ENCODE measurements at places on chromosomes 3 and 15. TPM values are rescaled to one million over a fixed set of nuclear protein-coding genes. Genes with fewer than 3 reads are reported as not detected.

- no peak for DNase-seq
These were observed 8.9 kb downstream of the DLEC1 start for GRCh38 chr3:38047896-38048295.

DNA sequence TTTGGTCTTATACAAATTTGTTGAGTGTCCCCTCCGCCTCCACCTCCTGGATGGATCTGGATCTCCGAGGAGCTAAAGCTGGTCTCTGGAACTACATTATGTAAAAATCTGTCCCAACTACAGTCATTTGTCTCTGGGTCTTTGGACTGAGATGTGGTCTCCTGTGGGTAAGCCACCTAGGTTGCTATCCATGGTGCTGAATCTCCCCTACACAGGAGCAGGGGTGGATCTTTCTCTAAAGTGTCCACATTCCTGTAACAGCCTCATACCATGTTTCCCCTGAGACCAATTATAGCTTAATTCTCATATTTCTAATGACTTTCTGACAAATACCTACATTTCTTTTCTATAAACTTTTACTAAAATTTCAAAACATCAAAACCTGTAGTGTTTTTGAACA, 625.8 kb downstream of the TAFA4 start:
- DNase-seq, result no peak

DNA sequence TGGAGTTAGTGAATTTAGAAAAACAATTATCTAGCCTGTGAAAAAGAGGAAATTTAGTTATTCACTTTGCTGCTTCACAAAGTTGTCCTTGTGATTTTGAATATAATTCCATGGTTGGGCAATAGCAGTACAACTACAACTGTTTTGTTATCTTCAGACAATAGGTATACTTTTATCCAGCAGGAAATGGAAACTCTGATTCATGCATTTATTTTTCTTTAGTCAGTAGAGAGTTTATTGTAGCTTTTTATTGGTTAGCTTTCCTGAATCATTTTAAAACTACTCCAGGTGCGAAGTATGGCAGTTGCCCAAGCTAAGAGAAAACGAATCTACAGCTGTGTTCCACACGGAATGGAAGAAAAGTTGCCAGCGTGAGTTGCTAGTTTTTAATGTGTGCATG, 80.3 kb downstream of the TM4SF4 start:
- DNase-seq, result no peak

DNA sequence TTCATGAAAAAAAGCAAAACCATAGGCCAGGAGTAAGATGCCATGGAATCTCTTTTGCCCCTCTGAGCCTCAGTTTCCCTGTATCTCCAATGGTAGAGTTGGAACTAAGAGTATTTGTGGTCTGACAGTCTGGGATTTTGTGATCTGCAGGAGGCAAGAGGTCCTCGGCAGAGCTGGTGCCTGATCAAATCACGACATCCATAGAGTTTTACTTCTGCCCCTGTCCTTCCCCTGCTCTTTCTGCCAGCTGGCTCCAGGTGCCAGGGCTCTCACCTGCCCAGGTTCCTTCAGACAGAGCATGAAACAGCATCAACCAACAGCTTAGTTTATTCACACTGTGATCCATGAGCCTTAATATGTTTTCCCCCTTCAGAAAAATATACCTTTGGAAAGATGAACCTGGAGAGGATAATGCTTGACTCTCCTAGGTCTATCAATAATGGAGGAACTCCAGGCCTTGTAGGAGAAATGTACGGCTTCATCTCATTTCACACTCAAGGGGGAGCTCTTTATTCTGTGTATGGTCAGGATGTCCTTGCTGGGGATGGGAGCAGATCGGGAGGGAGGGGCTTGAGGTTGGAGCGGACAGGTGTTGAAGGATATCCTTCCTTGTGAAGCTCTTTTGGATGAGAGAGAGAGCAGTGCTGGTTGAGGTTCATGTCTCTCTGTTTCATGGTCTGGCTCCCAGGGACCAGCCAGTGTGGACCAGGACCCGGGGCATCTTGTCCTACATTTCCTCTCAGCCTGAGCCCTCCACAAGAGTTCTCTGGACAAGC, 309.9 kb downstream of the RPLP1 start:
- no peak for DNase-seq

DNA sequence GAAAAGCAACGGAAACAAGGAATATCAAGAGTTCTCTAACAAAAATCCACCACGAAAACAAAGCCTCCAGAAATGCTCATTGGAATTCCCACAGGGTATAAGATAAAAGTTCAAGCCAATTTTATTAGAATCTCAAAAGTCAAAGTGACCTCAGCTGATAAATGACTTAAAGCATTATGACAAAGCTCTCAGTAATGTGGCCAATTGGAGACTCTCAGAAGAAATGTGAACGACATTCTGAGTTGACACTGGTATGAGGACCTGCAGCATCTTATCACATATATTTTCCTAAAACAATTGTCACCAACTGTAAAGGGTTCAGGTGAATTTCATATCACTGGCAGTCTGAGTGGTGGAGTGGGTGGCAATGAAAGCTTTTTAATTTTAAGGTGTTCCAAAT, 199.1 kb downstream of the FOXP1 start:
- DNase-seq, result no peak

The GOLGA6L7 gene
- total RNA-seq, result not detected

The GLT8D1 gene
- 59.4 TPM for total RNA-seq

The CERS3 gene
- not detected for total RNA-seq

Measured in SJSA1 (cell line).